ENCODE measurements at places on chromosomes 5 and 9. TPM values are rescaled to one million over a fixed set of nuclear protein-coding genes. Genes with fewer than 3 reads are reported as not detected.

GMCL2 gene
- total RNA-seq: not detected

CCL27 gene
- not detected for total RNA-seq

SLC1A3 gene
- total RNA-seq: not detected

C7 gene
- total RNA-seq: not detected

PHAX gene
- 56.6 TPM for total RNA-seq

NRG2 gene
- 1.6 TPM for total RNA-seq

GNA14 gene
- total RNA-seq: not detected
